GF-D8 (cell line): ENCODE measurements at places on chromosomes 1 and 21.

DNA sequence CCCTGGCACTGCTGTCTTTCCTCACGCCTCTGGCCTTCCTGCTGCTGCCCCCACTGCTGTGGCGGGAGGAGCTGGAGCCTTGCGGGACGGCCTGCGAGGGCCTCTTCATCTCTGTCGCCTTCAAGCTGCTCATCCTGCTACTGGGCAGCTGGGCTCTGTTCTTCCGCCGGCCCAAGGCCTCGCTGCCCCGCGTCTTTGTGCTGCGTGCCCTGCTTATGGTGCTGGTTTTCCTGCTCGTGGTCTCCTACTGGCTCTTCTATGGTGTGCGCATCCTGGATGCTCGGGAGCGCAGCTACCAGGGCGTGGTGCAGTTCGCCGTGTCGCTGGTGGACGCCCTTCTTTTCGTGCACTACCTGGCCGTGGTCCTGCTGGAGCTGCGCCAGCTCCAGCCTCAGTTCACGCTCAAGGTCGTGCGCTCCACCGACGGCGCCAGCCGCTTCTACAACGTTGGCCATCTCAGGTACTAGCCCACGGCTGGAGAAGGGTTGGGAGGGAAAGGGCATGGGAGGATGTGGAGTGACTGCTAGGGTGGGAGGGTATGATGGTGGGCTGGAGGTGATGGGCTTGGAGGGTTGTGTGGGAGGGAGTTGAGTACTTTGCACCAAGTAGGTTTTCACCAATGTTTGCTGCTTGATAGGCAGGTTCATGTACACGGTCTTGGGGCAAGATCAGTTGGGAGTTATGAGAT is 18.9 kb downstream of the VANGL2 start:
- no peak for DNase-seq

DNA sequence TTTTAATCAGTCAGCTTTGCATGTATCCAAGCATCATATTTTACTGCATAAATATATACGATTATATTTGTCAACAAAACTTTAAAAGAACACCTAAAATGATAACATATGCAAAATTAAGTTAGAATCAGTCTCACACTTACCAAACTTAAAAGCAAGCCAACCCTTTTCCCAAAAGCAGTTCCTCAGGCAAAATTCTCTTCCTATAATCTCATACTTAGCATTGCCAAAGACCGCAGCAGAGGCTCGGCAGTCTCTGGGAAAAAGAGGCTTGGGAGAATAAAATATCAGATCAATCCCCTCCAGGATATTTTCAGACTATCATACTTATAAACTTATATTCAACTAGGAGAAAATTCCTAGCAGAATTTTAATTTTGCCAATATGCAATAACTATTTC is 93.2 kb upstream of the RGS18 start:
- no peak for DNase-seq

DNA sequence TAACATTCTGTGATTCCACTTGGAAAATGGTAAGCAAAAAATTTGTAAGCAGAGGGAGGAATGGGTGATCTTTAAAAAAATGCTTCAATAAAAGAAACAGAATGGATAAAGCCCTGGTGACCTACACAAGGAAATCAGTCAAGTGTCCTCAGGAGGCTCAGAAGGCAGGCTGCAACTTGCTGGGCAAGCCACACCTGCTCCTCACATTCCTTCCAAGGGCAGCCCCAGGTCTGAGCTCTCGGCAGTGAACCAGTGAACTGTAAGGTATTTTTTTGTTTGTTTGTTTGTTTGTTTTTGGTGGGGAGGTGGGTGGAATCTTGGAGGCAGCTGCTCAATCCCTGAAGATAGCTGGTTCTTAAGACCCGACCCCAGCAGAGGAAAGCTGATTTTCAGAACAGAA is 4.4 kb downstream of the TACSTD2 start:
- no peak for DNase-seq

DNA sequence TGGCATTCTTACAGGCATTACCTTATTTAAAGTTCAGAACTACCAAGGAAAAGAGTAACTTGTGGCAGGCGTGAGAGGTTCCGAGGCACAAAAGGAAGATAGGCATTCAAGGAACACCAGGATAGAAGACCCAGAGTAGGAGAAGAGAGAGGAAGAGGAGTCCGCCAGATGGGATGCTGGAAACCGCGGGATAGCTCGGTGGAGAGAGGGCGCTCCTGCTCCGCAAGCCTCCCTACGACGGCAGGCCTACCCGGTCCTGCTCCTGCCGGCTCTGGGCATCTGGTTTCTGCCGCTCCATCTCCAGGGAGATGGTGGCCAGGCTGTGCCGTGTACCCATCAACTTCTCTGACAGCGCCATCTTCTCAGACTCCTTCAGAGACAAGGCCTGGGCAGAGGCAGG is 5.4 kb upstream of the NBPF1 start:
- DNase-seq: no peak

GRCh38 chr1:4447778-4448420 is 206.5 kb upstream of the AJAP1 start:
- no peak for DNase-seq

DNA sequence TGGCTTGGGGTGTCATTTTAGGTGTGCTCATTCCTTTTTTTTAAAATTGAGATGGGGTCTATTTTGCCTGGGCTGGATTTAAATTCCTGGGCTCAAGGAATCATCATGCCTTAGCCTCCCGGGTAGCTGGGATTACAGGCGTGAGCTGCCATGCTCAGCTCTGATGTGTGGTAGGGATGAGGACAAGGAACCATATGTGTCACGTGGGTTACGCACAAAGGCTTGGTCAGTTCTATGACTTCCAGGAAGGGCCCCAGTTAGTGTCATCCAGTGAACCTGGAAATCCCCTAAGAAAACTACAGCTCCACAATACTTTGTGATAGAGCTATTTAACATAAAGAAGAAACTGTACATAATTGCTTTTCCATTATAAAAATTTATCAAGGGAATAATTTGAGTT is 6.7 kb upstream of the METTL25B start:
- DNase-seq: no peak

GRCh38 chr1:235442788-235443429 is 61.3 kb downstream of the B3GALNT2 start:
- no peak for DNase-seq

GRCh38 chr1:38446936-38447335 is 400.3 kb upstream of the POU3F1 start:
- DNase-seq: no peak

GRCh38 chr1:55244476-55245099 is 29.4 kb upstream of the USP24 start:
- peak; percentile 35 for DNase-seq

- peak; percentile 28 for DNase-seq
Measured at GRCh38 chr21:41460578-41461527, 34.8 kb downstream of the MX1 start.

DNA sequence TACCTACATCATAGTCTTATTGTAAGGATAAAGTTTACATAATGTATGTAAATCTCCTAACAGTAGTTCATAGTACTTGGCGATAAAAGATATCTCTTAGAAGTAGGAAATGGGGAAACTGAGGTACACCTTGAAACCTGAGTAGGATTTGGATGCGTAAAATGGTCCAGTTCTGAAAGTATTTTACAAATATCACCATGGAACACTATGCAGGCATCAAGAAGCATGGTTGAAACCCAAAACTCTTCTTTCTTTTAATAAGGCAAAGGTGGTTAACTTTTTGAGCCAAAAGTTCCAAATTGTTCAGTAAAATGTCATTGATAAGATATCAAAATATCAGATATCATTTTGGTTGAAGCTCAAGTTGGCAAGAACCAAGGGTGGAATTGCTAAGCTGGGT is 46.0 kb downstream of the ROR1 start:
- no peak for DNase-seq

- no peak for DNase-seq
Measured at GRCh38 chr1:109151146-109151990, 37.5 kb downstream of the ELAPOR1 start.

GRCh38 chr1:100415498-100415778 is 63.1 kb downstream of the CDC14A start:
- no peak for DNase-seq

DNA sequence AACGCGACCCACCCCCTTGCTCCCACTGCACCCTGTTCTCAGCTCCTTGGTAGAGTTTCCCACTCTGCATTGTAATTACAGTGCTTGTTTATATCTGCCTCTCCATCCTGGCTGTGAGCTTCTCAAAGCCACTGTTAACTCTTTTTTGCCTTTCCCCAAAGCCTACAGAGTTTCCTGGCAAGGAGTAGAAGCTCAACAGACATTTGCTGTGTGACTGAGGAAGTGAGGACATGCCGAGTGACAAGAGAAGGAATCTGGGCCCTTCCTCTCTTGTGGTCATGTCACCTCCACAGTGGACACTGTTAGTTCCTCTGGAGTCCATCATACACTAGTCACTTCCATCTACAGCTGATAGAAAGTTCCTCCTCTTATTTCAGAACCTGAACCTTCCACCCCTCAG is 6.1 kb upstream of the IGSF8 start:
- no peak for DNase-seq

- no peak for DNase-seq
Measured at GRCh38 chr1:227218870-227219573, 99.3 kb downstream of the CDC42BPA start.

DNA sequence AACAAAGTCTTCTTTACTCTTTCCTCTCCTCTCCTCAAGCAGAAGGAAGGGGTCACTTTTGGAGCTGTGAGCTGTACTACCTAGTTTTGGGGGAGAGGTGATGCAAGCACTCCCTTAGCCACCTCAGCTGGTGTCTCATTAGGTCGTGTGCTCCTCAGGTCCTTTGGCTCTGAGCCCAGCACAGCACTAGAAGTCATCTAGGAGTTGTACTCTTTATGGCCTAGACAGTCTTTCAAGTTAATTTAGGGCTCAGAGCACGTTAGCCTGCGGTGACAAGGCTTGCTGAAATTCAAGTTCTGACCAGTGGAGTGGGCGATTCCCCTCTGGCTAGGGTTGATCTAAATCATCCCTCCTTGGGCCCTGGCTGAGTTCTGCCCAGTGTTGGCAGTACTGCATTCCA is 48.0 kb upstream of the WDR26 start:
- no peak for DNase-seq

DNA sequence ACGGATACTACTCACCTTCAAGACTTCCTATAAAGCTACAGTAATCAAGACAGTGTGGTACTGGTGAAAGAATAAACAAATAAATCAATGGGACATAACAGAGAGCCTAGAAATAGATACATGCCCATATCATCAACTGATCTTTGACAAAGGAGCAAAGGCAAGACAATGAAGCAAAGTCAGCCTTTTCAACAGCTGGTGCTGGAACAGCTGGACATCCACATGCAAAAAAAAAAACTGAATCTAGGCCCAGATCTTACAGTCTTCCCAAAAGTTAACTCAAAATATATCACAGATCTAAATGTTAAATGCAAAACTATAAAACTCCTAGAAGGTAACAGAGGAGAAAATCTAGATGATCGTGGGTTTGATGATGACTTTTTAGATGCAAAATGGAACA is 170.3 kb downstream of the MIS18A start:
- DNase-seq: no peak

GRCh38 chr1:72177711-72178110 is 104.6 kb downstream of the NEGR1 start:
- DNase-seq: no peak

- DNase-seq: no peak
Measured at GRCh38 chr1:161998811-161999210, 24.9 kb downstream of the OLFML2B start.
